ENCODE measurements at places on chromosomes 2 and 18.
A peak's percentile ranks its signal among the peaks of the same experiment; 100 is the strongest.

GRCh38 chr2:187851955-187852561 is 297.8 kb upstream of the TFPI start:
- DNase-seq, result no peak

DNA sequence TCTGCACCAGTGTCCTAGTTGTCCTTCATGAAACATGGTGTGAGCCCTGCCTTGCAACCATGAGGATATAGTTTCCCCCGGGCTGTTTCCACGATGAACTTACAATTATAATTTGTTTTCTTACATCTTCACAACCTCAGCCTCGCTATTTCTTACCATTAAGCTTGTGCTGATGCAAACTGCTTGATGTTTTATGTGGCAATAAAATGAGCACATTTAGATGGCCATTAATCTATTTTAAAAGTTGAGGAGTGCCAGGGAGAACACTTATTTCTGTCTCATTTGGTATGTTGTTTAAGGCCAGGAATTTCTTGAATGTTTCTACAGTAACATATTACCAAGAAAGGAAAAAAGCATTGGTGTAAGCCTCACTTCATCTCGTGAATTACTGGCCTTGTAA is 214.5 kb upstream of the SLC8A1 start:
- DNase-seq, result no peak

DNA sequence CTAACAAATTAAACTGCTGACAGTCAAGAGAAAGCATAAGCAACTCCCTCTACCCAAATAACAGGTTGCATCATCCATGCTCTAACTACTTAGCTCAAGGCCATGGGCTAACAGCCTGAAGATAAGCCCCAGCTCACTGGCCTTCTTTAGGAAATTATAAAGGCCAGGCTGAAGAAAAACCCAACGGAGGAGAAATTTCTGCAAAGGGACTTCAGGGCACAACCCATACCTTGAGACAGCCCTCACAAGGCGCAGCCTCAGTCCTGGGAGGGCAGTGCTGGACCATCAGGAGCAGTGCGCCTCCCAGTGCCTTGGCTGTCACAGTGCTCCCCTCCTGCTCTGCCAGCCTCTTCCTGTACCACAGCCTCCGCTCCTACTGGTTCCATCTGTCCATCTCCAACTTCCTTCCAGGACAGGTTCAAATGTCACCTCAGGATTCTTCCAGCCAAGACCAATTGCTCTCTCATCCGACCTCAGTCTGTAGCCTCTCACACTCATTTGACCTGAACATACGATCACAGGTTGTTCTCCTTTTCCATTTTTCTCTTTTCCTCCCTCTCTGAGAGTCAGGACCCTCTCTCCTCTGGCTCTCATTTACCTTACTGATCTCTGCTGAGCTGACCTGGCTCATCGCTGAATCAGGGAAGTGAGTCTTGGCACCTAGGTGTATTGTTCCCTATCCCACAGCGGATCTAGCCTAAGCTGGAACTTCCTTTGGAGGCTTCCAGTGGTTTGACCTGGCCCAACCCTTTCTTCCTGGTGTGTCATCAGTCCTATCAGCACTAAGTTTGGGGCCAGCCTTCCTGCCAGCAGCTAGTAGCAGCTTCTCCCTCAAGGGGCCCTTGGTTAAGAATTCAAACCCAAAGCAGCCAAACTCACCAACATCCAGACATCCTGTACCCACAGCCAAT is 1.9 kb downstream of the MCFD2 start:
- DNase-seq, result no peak

DNA sequence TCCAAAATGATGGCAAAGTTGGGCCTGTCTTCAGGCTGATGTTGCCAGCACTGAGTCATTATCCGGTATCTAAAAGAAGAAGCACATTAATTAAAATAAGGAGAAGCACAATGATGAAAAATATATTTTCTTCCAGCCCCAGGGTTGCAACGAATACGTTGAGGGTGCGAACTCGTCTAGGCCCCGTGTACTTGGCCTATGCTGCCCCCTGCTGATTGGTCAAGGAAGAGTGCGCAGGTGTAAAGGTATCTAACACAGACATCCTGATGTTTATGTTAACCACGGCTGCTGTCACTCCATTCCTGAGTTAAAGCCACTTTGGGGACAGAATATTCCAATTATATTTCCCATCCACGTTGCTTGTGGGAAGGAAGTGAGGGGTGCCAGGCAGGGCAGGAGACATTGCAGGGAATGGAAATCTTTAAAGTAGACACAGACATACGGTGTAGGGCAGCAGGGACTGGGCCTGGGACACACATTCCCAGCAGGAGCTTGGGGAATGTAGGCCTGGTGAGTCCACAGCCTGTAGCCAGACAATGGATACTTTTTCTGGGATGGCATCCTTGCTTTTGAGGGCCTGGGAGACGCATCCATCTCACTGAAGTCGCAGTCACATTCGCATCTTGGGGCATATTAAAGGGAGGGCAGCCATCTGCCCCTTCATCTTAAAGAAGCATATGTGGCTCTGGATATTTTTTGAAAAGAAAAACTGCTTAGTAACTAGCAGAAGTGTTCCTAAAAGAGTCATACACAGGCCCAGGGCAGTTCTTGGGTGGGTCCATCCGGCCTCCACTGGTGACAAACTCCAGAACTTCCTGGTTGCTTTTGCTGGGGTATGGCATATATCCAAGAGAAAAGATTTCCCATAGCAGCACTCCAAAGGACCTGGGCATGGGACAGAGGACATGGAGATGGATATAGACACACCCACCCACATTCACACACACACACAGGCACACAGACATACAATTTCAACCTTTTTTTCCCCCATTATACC is 81.9 kb downstream of the CLIP4 start:
- DNase-seq, result peak; percentile 36

- no peak for DNase-seq
These were observed 1.1 kb upstream of the TACR1 start for GRCh38 chr2:75200140-75201096.

All from NCI-H524 treated with DMSO at 0.1 percent for 48 hours (cell line).